HT-29 (cell line): ENCODE measurements at places on chromosomes 1 and 21.

DNA sequence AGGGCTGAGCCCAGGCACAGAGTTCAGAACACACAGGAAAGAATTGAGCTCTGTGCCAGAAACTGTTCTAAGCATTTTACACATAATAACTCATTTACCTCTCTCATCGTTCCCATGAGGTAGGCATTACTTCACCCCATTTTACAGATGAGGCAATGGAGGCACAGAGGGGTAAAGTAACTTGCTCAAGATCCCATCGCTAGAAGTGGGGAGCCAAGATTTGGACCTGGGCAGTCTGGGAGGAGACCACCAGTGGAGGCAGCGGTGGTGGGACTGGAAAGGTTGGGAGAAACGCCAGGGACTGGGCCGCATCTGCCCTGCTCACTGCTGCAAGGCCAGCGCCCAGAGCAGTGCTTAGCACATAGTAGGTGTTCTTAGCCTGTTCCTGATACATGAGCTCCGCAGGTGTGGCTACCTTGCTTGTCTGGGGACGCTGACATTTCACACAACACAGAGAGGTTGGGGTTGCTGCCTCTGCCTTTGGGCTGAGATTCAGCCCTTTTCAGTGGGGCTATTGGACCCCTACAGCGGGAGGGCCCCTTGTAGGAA, 27.8 kb upstream of the EPS8L3 start:
- no peak for DNase-seq

- no peak for DNase-seq
Measured at GRCh38 chr1:7444363-7444762, 326.7 kb upstream of the VAMP3 start.

- no peak for DNase-seq
Measured at GRCh38 chr1:218643926-218644325, 298.8 kb downstream of the TGFB2 start.

- DNase-seq = no peak
Measured at GRCh38 chr21:41578716-41579115, 70.8 kb upstream of the TMPRSS2 start.

DNA sequence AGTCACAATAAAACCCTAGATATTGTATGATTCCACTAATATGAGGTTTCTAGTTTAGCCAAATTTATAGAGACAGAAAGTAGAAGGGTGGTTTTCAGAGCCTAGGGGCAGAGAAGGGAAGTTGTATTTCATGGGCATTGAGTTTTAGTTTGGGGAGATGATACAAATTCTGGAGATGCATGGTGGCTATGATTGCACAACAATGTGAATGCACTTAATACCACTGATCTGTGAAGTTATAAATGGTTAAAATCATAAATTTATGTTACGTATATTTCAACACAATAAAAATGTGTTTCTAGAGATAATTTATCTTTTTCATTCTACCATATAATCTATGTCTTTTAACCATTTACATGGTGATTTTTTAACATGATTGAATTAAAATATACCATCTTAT, 779.3 kb upstream of the BRINP3 start:
- no peak for DNase-seq
